ENCODE measurements at places on chromosomes 3 and 15. TPM values are rescaled to one million over a fixed set of nuclear protein-coding genes. Genes with fewer than 3 reads are reported as not detected.

DNA sequence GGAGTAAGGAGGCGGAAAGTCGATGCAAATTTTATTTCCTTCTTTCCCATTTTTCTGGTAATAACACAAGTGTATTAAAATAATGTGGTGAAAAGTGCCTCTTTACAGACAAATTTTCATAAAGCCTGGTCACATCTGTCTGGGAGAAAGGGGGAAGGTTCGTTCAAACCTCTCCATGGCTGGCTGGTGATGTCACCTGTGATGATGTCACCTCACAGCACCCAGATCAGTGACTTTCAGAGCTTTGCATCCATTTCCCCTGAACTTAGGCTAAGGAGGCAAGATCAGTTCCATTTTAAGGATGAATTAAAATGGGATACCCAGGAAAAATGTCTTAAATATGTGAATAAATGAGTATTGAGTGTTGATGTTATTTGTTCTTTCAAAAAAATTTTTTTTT is 34.1 kb downstream of the ATP10A start:
- no peak for DNase-seq

DNA sequence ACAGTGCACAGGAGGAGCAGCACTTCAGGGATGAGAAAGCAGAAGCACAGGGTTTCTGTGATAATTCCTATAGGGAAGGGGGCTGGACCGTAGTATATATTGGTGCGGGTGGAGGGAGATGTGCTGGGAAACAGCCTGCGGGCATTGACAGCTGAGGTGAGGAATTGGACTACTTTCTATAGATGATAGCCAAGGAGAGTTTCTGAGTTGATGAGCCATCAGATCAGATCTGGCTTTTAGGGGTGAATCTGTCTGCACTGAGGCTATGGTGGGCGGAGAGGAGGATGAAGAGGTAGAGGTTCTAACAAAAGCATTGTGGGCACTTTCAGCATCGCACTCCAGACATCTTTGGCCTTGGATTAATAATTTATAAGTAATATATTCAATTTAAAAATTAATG is 33.1 kb downstream of the SELENOT start:
- no peak for DNase-seq

DNA sequence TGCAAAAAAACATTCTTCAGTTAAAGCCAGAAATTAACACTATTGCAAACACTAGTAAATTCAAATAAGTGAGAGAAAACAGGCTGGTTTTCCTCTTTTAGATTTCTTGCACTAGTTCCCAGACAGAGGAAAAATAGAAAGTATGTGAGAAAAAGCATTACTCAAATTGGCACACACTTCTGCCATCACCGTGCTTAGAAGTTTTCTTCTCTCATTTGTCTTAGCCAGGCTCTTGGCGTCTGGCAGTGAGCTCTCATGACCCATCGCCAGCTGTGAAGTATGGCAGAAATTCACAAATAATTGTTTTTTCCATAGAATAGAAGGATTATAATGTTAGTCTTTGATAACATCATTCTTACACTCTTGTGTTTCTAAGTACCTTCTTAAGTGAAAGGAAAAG is 515.9 kb downstream of the GBE1 start:
- DNase-seq: no peak

DNA sequence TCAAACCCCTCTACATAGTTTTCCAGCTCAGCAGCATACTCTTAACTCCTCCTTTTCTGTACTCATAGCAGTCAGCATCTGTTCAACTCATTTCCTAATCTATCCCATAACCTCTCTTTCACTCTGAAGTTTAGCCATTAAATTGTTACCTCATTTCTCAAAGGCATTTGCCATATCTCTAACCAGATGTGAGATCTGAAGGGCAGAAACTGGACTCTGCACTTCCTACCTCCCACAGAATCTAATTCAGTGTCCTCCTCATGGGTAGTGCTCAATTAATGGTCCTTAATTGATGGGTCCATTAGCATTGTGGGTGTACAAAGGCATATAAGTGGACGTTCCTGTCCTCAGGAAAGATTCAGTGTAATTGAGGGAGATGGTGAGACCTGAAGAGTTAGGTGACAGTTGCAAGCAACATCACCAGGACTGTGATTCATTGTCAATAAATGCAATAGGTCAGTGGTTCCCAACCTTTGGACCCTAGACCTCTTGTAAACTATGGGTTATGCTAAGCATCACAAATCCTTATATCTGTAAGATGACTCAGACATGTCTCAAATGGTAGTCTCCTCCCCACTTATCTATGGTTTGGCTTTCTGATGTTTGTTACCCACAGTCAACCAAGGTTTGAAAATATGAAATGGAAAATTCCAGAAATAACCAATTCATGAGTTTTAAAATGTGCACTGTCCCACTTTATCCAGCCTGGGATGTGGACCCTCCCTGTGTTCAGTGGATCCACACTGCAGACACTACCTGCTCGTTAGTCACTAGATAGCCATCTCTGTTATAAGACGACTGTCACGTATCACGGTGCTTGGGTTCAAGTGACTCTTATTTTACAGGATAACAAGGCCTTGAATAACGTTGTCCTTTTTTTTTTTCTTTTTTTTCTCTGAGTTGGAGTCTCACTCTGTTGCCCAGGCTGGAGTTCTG is 25.0 kb upstream of the UACA start:
- DNase-seq: peak; percentile 84

DNA sequence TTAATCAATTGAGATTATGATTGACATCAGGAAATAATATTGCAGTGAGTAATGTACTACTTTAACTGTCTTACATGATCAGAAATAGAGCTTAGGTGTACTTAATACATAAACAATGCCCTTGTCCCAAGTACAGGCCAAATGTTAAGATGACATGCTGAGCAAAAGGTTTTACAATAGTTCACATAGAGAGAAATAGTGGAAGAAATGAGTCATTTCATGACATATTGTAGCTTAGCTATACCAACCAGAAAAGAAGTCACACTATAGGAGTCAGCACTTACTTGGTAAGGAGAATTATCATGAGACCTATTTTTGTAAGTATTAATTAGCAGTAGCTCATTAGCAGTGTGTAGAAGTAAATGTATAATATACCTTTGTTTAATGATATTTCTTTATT is 96.4 kb upstream of the NANOGP8 start:
- DNase-seq: no peak

GRCh38 chr3:74124782-74125181 is 489.7 kb downstream of the CNTN3 start:
- no peak for DNase-seq

GRCh38 chr15:65338366-65338765 is 33.9 kb downstream of the RNU5B-1 start:
- DNase-seq: no peak

- no peak for DNase-seq
These were observed 384.3 kb downstream of the ROBO1 start for GRCh38 chr3:79383402-79384012.

GRCh38 chr3:126061301-126062032 is 22.5 kb downstream of the SLC41A3 start:
- no peak for DNase-seq

- no peak for DNase-seq
These were observed 63.4 kb upstream of the FOXP1 start for GRCh38 chr3:71646971-71647370.

GRCh38 chr3:195197765-195198425 is 73.1 kb downstream of the XXYLT1 start:
- DNase-seq: peak; percentile 65

NEK10 gene
- total RNA-seq: not detected

BOC gene
- total RNA-seq: 0.49 TPM

EFHB gene
- total RNA-seq: 1.8 TPM

NANOGP8 gene
- total RNA-seq: not detected

LRTM1 gene
- not detected for total RNA-seq

PLXNA1 gene
- total RNA-seq: 12.1 TPM

MITF gene
- total RNA-seq: 32.1 TPM

LYZL4 gene
- not detected for total RNA-seq

KIF15 gene
- 9.8 TPM for total RNA-seq

CFAP91 gene
- total RNA-seq: 0.17 TPM
